CD4-positive, alpha-beta T cell (primary cell): ENCODE measurements at places on chromosomes 4 and X. TPM values are rescaled to one million over a fixed set of nuclear protein-coding genes. Genes with fewer than 3 reads are reported as not detected.

GRCh38 chr4:141133999-141134995, 1.0 kb upstream of the RNF150 start:
- H3K4me3 ChIP-seq, result no peak overlapping the region
- DNase-seq, result no peak
- peaks cover 11% of the 10 kb centered on the region for H3K4me1 ChIP-seq
- H3K27ac ChIP-seq, result no peak overlapping the region
- H3K36me3 ChIP-seq, result no peaks in the 10 kb centered on the region

The STOX2 gene
- total RNA-seq, result not detected

The EGF gene
- not detected for total RNA-seq

The NAA11 gene
- not detected for total RNA-seq

DNA sequence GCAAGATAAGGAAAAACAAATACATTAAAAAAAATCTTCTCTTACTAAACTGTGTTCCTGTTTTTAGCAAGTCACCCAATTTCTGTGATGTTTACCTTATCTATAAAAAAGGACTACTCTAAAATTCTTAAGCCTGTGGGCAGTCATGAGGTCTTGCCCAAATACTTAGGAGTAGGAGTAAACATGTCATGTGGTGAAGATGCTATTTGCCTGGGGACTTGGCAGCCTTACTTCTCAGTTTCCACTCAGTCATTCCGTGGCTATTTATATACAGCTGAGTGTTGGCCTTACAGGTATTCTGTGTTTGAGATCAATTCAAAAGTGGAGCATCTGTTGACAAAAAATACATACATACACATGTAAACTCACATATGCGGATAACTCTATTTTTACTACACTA, 89.9 kb upstream of the TLR2 start:
- H3K27me3 ChIP-seq, result no peaks in the 10 kb centered on the region
- no peak for DNase-seq
- no peak overlapping the region for H3K27ac ChIP-seq

DNA sequence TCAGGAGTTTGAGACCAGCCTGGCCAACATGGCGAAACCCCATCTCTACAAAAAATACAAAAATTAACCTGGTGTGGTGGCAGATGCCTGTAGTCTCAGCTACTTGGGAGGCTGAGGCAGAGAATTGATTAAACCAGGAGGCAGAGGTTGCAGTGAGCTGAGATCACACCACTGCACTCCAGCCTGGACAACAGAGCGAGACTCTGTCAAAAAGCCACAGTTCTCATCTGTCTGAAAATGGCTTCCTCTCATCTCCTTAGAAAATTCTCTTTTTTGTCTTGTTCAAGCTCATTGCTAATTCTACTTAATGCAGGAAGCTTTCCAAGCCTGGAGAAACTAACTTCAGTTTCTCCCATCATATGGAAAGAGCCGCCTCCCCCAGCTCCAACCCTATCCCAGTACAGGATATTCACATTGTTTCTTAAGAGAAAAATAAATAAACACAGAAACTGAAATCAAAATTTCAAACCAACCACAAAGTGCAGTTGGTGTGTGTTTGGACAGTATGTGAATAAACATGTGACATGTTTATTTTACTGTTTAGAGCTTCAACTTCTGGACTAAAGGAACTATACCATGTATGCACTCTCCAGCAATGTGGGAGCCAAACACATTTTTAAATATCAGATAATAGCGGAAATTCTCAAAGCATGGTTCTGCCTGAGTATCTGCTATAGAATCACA, 55.0 kb upstream of the GAB1 start:
- H3K4me3 ChIP-seq, result no peak overlapping the region
- DNase-seq, result no peak
- no peaks in the 10 kb centered on the region for H3K36me3 ChIP-seq
- H3K4me1 ChIP-seq, result no peaks in the 10 kb centered on the region
- H3K27me3 ChIP-seq, result no peaks in the 10 kb centered on the region

The CXorf66 gene
- not detected for total RNA-seq

GRCh38 chrX:47683829-47684205, 24.8 kb upstream of the UXT start:
- H3K36me3 ChIP-seq, result no peaks in the 10 kb centered on the region
- no peak overlapping the region for H3K27ac ChIP-seq
- no peak for DNase-seq
- H3K4me3 ChIP-seq, result no peak overlapping the region

GRCh38 chr4:79764120-79764519, 308.9 kb downstream of the ANTXR2 start:
- no peaks in the 10 kb centered on the region for H3K36me3 ChIP-seq
- H3K4me3 ChIP-seq, result no peak overlapping the region
- no peak for DNase-seq
- H3K27ac ChIP-seq, result no peak overlapping the region

DNA sequence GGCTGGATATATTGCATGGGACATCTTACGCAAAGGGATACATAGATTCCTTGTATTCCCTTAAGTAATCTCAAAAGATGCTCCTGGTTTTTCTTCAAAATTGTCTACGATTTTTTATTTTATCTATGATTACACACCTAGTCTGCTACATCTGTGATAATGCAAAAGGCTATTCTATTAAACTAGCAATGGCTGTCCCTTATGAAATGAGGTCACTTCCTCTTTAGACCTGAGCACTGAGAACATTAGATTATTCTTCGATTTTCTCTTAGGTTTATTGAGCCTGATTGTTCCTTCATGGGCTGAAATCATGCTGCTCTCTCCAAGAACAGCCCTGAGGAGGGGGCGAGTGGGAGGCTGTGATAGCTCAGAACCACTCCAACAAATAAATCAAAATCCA, 126.8 kb upstream of the ENPP6 start:
- H3K36me3 ChIP-seq, result no peaks in the 10 kb centered on the region
- H3K27ac ChIP-seq, result no peak overlapping the region
- H3K27me3 ChIP-seq, result no peaks in the 10 kb centered on the region
- DNase-seq, result no peak
- H3K4me3 ChIP-seq, result no peak overlapping the region
